ENCODE measurements at places on chromosomes 7 and 10. TPM values are rescaled to one million over a fixed set of nuclear protein-coding genes. Genes with fewer than 3 reads are reported as not detected.

The IQUB gene
- total RNA-seq = 0.52 TPM

The EBLN1 gene
- total RNA-seq = under 0.01 TPM

The OR2A7 gene
- not detected for total RNA-seq

The RBM17 gene
- 41.2 TPM for total RNA-seq

The TMEM273 gene
- total RNA-seq = 6.8 TPM

The ATOH7 gene
- not detected for total RNA-seq

Measured in skeletal muscle tissue (tissue), 5 donors.